AG09309 (cell line): ENCODE measurements at places on chromosomes 4 and X.

GRCh38 chr4:111228396-111228795 is 605.5 kb upstream of the PITX2 start:
- DNase-seq: peak; percentile 7

DNA sequence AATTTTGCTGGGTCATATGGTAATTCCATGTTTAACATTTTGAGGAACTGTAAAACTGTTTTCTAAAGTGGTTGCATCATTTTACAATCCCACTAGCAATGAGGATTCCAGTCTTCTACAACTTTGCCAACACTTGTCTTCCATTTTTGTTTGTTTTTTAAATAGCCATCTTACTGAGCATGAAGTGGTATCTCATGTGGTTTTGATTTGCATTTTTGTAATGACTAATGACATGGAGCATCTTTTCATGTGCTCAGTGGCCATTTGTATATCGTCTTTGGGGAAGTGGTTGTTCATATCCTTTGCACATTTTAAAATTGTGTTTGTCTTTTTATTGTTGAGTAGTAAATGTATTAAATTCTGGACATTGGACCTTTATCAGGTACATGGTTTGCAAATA is 94.7 kb downstream of the TMEM131L start:
- peak; percentile 42 for DNase-seq

GRCh38 chr4:99946356-99947189 is at the start of gene DNAJB14:
Gene DNAJB14, minus strand, starts transcription at chr4:99946618. Its CDS starts 47 bp downstream, at chr4:99946571.
- DNase-seq: no peak

DNA sequence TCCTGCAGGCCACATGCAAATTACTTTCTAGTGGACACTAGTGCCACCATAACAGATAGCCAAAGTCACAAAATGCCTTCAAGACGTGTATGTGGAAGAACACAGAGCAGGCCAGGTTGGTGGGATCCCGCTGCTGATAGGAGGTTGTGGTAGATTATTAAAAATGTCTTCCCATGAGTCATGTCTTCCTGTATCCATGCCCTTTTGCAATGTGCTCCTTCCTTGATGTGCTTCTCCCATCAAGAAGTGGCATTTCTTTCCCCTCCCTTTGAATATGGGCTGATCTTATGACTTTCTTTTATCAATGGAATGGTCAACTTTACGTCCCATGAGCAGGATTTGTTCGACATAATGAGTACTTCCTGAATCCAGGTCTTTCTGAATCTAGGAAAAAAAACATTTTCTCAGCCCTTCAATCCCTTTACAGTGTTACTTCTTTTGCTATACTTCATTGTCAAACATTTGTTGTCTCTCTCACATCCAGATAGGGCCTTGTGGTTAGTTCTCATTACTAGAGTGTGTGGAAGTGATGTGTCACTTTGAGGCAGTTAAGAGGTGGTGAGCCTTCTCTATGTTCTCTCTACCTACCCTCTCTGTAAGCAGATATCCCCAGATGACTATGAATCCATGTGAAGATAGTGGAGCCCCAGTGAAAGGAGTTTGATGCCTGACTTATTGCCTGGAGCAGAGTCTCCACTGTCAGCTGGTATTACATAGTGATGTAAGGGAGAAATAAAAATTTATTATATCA is 519.2 kb upstream of the DIPK2B start:
- DNase-seq: no peak

GRCh38 chrX:114611018-114611619 is 27.2 kb downstream of the HTR2C start:
- no peak for DNase-seq

- DNase-seq: no peak
These were observed 25.3 kb upstream of the LEF1 start for GRCh38 chr4:108193886-108194672.

DNA sequence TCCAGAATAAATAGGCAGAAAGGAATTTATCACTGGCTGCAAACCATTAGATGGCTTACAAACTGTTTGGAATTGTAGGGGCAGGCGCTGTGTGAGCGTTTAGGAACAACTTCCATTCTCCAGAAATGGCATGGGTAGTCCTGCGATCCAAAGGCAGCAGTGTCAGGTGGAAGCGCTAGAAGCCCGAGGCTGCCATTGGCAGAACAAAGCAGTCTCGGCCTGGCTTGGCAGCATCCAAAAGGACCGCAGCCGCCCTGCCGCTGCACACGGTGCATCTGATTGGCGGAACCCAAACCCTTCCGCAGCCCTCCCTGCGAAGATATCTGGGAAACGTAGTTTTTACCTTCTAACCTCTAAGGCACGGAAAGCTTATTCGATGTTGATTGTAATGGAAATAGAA is 23.6 kb upstream of the YTHDC1 start:
- no peak for DNase-seq

DNA sequence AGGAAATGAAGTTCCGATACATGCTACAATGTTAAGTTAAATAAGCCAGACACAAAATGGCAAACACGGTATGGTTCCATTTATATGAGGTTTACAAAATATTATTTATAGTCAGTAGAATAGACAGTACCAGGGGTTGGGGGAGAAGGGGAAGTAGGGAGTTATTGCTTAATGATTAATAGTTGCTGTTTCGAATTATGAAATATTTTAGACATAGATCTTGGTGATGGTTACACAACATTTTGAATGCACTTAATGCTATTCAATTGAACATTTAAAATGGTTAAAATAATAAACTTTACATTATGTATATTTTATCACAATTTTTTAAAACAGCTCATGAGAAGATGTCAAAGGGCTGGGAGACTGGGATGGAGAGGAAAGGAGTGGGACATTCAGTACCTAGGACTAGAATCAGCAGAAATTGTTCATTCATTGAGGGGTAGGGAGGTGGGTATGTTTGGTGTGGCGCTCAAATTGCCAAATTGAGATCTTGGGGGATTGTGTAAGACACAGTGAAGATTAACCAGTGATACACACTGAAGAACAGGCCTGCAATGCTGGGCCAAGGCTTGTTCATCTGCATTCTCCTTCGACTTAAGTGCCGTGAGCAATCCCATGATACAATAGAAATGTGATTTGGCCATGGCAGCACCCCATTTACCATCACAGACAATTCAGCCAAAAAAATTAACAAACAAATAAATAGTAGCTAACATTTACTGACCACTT is 165.6 kb upstream of the GALNT7 start:
- DNase-seq: no peak

- DNase-seq: no peak
These were observed 697.5 kb upstream of the GNPDA2 start for GRCh38 chr4:45423896-45424295.

DNA sequence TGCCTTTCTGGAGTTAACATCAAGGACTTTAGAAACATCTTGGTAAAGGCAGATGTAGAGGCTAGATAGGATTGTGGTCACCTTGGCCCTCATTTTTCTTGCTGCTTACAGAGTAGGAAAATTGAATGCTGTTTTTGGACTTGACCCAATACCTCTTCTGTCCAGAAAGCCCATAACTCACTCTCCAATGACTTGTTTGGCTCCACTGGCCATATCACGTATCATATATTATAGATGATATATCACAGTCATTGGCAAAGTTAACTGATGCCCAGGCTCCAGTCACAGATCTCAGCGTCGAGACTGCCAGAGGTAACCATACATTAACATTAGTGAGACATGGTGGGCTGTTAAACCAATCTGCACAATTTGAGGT is 88.1 kb upstream of the PLAC1 start:
- no peak for DNase-seq

DNA sequence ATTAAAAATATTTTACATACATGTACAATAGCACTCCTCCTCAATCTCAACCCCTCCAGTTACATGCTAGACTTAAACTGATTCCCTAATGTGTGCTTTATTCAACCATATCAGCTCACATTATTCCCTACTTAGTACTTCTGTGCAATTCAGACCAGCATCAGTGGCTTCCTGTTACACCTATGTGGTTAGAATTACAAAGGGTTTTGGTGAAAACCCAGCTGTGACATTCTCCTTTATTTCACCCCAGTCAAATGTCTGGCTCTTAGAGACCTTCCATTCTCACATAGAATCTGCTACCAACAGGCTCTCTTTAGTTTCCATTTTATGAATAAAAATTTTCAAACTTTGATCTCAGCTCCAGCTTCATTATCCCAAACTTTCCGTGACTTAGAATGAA is 85.2 kb upstream of the SLC7A11 start:
- DNase-seq: no peak

GRCh38 chrX:135489542-135489941 is 30.9 kb upstream of the INTS6L start:
- no peak for DNase-seq

GRCh38 chr4:38759113-38759789 is 23.5 kb downstream of the TLR10 start:
- no peak for DNase-seq

GRCh38 chr4:105348719-105349118 is 125.1 kb downstream of the PPA2 start:
- no peak for DNase-seq

DNA sequence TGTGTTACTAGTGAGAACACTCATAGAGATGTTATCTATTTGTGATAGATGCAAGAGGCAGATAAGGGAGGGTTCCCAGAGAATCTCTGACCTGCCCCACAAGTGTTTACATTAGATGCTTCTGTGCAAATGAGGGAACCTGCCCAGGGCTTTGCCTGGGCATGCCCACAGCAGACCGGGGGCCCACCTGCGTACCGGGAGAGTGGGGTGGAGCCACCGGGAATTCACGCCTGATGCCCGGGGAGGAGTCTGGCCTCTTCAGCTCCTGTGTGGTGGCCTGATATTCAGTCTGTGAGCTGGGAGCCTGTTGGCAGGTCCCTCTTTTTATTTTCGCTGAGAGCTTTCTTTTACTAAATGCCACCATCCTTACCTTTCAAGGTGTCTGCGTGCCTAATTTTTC is 155.7 kb downstream of the SNCA start:
- DNase-seq: no peak

GRCh38 chr4:36140421-36140820 is 103.9 kb downstream of the ARAP2 start:
- no peak for DNase-seq

GRCh38 chr4:53507671-53508286 is 83.5 kb downstream of the LNX1 start:
- peak; percentile 98 for DNase-seq

- DNase-seq: no peak
These were observed 26.5 kb downstream of the OTUD6A start for GRCh38 chrX:70088751-70089150.

GRCh38 chrX:18075603-18076002 is 145.1 kb downstream of the BEND2 start:
- no peak for DNase-seq

- DNase-seq: no peak
These were observed 461 bp upstream of the SLC9A6 start for GRCh38 chrX:135984791-135985156.

DNA sequence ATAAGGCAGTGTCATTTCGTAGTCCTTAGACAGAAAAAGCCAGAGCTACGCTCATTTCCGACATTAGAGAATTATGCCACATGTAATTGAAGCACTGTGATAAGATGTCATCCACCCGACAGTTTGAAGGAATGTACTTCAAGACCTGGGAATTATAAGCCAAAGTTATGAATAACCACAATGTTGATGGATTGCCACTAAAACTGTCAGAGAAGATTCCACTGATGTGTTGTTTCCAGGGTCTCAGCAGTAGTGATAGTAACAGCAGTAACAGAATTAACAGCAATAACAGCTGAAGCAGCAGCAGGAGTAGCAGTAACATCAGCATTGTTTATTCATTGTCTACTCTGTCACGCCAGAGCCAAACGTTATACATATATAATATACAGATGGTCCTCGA is 24.7 kb downstream of the RAB33A start:
- DNase-seq: no peak

- no peak for DNase-seq
These were observed 518.8 kb upstream of the FTHL17 start for GRCh38 chrX:31590581-31591114.

GRCh38 chrX:136251041-136251991 is at the start of gene MAP7D3:
Gene MAP7D3, minus strand, starts transcription at chrX:136251400. Its CDS starts 42 bp downstream, at chrX:136251358.
- no peak for DNase-seq

DNA sequence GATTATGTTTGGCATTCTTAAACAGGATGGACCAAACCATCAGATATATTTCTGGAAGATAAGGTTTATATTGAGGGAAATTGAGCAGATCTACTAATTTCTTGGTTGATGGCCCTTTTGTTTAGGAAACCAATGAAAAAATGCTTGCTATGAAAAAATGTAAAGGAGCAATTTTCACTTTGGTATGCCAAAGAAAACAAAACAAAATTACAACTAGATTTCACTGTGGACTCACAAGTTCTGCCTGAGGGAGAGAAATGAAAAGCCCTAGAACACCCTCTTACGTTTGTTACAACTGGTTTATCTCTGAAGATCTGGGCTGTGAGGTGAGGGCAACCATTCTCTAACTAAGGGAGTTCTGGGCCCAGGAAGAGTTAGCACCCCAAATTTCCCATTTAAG is 122.5 kb upstream of the IL15 start:
- no peak for DNase-seq

GRCh38 chr4:24000470-24000831 is 110.6 kb upstream of the PPARGC1A start:
- DNase-seq: no peak

- DNase-seq: no peak
These were observed 696 bp upstream of the CA5B start for GRCh38 chrX:15737190-15737958.

GRCh38 chrX:41824551-41824950 is 98.8 kb downstream of the CASK start:
- DNase-seq: no peak
